ENCODE measurements at places on chromosomes 7 and 10.
A peak's percentile ranks its signal among the peaks of the same experiment; 100 is the strongest.

DNA sequence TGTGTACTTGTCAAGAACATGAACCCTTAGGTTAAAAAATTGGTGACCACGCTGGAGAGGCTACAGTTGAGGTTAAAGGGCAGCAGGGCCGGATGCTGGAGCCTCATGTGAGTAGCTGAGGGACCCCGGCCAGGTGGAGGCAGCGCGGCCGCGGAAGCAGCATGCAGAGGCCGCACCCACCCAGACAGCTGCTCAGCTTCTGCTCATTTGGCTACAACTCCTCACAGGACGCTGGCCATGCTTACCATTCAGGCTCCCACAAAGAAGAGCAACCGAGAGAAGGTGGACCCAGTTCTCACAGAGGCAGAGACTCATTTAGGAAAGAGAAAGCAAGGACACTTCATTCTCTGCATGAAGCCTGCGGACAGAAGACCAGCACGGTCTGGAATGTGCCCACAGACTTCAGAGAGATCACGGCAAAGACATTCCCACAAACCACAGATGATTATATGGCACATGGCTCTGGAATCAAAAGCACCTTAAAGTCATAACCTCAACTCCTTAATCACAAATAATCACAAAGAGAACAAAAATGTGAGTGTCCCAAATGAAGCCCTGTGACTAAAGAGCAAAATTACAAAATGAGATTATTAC lies 94.4 kb downstream of the VOPP1 start:
- DNase-seq, result peak; percentile 82

DNA sequence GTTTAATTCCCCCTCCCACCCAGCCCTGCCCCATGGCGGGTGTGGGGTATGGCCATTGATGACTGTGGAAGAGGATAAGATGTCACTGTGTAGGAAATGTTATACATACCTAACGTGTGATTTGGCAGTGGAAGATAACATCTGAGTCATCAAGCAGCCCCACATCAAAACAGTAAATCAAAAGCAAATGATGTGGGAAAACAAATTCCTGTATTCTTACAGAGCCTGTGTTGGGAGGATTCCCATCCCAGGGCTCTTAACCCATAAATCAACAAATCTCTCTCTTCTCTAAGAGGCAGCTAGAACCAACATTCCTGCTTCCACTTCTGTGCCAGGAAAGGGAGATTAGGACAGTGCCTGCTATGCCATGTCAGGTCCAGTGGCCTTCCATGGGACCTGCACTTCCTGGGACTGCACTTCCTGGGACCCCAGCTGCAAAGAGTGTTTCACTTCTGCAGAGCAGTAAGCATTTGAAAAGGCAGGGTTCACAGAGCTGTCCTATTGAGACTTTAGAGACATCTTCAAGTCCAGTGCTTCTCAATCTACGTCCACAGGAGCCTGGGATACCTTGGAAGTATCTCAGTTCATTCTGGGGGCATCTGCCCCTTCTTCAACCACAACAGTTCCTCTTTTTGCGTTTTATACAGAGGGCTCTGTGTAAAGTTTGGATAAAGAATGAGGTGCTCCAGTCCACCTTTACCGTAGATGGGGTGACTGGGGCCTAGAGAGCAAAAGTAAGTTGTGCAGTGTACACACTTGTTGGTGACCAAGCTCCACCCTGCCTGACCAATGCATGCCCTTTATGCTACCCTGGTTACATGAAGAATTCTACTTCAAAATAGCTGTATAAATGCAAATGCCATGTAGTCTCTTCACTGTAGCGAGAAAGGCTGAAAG lies 45.7 kb downstream of the ATXN7L1 start:
- DNase-seq, result peak; percentile 88

DNA sequence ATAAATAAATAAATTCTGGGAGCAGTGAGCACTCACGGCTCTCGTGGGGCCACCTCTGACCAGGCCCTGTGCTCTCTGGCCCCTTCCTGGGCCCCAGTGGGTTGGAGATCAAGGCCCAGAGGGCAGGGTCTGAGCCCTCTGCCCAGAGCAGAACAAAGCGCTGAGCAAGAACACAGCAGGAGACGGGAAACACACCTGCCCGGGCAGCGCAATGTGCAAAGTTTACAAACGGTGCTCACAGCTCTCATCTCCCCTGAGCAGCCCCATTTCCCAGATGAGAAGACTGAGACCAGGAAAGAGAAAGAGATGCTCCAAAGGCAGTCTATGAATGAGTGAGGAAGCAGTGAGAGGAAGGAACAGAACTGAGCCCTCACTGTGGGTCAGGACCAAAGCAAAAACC lies 3.0 kb downstream of the METTL27 start:
- no peak for DNase-seq

- DNase-seq, result no peak
Observed at GRCh38 chr7:132400561-132401142, 175.6 kb downstream of the PLXNA4 start.

GRCh38 chr7:91657483-91658071 lies 222.9 kb downstream of the MTERF1 start:
- no peak for DNase-seq

DNA sequence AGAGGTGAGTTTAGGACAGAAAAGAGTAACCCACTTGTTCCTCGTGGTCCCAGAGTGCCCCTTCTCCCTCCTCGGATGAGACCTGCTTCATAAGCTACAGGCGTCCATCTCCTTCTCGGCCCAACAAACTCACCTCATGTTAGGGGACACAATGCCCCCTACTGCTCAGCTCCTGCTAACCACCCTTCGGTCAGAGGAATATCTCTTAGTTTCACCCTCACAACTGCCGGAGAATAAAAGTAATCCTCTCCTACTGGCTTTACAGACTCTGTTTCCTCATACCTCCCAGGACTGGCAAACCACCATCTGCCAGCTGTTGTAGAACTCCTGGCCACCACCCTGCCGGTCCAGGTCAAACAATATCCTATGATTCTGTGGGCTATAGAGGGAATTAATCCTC lies 3.2 kb downstream of the AKR1B15 start:
- no peak for DNase-seq

DNA sequence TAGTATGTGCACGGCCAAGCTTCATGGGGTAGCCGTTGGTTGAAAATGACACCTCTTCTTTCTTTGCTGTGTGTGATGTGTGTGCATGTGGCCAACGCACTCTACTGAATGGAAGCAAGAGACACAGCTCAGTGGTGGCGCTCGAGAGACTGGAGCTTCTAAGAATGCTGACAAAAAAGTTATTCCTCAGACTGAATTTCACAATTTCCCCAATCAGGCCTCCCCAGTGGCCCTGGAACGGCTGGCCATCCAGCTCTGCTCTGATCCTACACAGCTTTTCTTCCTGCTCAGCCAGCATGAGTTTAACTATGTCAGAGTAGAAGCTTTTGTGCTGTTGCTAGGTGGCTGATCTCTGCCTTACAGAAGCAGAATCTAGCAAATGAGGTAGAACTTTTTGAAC lies 186.7 kb upstream of the PLXDC2 start:
- DNase-seq, result no peak

DNA sequence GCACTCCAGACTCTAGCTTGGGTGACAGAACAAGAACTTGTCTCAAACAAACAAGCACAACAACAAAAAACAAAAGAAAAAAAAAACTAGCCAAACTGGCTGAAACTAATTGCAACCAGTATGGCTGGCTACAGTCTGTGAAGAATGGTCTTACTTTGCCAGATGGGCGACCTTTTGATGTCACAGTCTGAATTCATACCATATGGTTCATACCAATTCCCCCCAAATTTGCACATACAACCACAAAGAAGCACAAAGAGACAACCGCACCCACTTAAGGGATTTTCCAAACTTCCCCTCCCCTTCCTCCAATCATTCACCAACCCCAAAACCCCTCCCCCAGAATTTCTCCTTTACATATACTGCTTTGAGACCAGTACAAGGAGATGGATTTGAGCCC lies 114.2 kb downstream of the SPAG6 start:
- DNase-seq, result no peak

GRCh38 chr10:126576336-126576735 lies 94.2 kb downstream of the C10orf90 start:
- DNase-seq, result no peak

GRCh38 chr7:100538348-100538653 lies 702 bp upstream of the AGFG2 start:
- no peak for DNase-seq

GRCh38 chr10:80471001-80471400 lies 16.9 kb downstream of the TSPAN14 start:
- DNase-seq, result no peak

- no peak for DNase-seq
Observed at GRCh38 chr7:156020566-156020965, 208.3 kb upstream of the SHH start.

GRCh38 chr10:131179361-131179760 lies 132.2 kb downstream of the TCERG1L start:
- DNase-seq, result no peak

GRCh38 chr10:110225441-110225755 lies 18.0 kb downstream of the MXI1 start:
- no peak for DNase-seq

DNA sequence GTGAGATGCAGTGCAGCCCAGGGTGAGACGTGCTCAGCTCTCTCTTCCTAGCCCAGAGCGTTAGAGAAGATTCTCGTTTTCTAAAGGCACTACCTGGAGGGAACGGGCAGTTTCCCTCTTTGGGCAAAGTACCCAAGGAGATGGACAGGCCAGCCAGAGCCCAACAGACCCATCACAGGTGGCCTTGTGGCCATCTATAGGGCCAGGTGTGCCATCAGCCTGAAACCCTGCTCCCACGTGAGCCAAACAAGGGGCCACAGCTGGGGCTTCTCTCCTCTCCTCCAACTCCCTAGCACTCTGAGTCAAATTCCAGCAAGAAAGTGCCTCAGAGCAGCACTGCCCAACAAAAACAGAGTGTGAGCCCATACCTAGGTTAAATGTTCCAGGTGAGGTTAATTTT lies 22.3 kb downstream of the CHST15 start:
- DNase-seq, result no peak

GRCh38 chr10:6229290-6229689 lies 26.6 kb downstream of the PFKFB3 start:
- DNase-seq, result no peak

GRCh38 chr7:88337572-88337971 lies 30.9 kb upstream of the STEAP4 start:
- no peak for DNase-seq

DNA sequence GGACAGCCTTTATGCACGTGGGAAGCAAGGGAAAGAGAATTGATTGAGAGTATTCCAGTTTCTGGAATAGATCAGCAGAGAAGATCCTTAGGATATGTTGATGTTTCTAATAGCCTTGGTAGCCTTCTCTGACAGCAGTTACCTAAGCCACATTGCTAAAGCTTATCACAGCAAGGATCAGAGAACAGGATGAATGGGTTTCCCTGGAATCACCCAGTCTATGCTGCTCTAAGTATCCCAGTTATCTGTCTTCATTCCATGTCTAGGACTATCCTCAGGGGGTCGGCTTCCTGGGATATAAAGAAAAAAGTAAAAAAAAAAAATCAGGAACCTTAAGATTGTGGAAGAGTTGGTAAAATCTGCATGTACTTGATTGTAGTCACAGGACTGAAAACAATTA lies 352.0 kb upstream of the AKR1E2 start:
- no peak for DNase-seq

- peak; percentile 45 for DNase-seq
Observed at GRCh38 chr10:79490400-79491142, 21.8 kb upstream of the EIF5AL1 start.

GRCh38 chr7:44180631-44181030 lies 8.6 kb downstream of the GCK start:
- DNase-seq, result no peak

- DNase-seq, result no peak
Observed at GRCh38 chr7:16939161-16939560, 57.4 kb upstream of the AGR3 start.

- DNase-seq, result no peak
Observed at GRCh38 chr7:26155531-26156375, 3.8 kb downstream of the NFE2L3 start.

- no peak for DNase-seq
Observed at GRCh38 chr7:106110238-106110560, 1.9 kb downstream of the SYPL1 start.

DNA sequence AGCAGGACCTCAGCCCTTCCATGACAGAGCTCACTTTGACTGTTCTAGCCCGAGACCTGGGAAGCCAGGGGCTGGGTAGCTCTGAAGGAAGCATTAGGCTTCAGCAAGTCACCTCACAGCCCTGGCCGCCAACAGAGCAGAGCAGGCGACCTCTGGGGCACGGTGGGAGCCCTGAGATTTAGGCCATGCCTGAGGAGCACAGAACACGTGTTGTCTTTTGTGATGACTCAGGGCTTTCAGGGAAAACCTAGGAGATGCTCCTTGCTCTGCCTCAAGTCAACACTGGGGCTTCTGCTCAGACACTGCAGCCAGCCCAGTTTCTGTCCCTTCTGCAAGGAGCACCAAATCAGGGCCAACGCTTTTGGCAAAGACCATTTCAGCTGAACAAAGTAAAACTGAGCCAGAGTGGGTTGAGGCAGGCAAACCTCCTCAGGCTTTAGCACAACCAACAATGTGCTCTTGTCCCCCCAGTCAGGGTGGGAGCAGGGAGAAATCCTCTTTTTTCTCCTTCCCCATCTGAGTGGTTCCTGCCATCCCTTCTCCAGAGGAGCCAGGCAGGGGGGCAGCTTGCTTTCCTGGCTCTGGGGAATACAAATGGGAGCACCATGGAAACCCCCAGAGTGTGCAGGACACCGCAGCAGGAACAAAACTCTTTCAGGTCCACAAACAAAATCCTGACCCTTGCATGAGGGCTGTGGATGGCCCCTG lies 14.4 kb downstream of the CAMK2G start:
- DNase-seq, result no peak

DNA sequence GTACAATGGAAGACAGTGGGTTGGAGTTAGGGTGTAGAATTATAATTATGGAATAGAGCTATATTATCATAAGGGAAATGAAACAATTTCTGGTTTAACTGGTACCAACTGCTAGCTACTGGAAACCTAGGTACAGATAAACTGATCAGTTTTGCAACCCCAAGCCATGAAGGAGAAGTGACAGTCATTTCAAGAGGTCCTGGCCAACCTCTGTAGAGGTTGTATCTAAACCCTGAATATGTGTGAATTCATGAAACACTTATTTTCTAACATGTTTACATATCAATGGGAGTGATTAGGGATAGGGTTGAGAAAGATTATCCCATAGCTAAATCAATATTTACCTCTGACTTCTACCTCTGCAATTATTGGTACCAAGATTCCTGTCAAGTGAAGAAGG lies 29.9 kb upstream of the CC2D2B start:
- DNase-seq, result no peak

DNA sequence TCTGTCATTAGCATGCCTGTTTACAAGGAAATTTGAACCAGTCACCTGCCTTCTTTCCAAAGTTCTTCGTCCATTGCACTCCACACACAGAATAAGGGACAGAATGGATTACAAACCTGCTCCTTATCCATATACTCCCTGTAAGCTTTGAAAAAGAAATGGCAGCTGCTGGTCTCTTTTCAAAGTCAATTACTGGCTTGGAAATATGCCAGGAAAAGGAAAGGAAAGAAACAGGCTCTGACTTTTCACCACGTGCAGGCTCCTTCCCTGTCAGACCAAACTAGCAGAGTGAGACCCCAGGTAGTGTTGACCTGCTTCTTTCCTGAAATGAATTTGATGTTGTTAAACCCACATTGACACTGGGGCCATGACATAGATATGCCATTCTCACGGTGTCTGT lies 84.5 kb downstream of the LHFPL3 start:
- no peak for DNase-seq

GRCh38 chr10:86922553-86922961 lies 34.9 kb downstream of the MMRN2 start:
- no peak for DNase-seq

GRCh38 chr7:42099066-42099465 lies 137.9 kb downstream of the GLI3 start:
- DNase-seq, result no peak

GRCh38 chr7:85426487-85426960 lies 239.7 kb upstream of the SEMA3D start:
- DNase-seq, result no peak

GRCh38 chr10:36492590-36493515 lies 632.5 kb upstream of the ANKRD30A start:
- DNase-seq, result no peak
